ENCODE measurements at places on chromosomes 11 and 22.

- no peak for DNase-seq
Measured at GRCh38 chr11:78319453-78319955, 98.1 kb downstream of the GAB2 start.

GRCh38 chr11:116413301-116414242 is 359.2 kb downstream of the BUD13 start:
- DNase-seq = no peak

DNA sequence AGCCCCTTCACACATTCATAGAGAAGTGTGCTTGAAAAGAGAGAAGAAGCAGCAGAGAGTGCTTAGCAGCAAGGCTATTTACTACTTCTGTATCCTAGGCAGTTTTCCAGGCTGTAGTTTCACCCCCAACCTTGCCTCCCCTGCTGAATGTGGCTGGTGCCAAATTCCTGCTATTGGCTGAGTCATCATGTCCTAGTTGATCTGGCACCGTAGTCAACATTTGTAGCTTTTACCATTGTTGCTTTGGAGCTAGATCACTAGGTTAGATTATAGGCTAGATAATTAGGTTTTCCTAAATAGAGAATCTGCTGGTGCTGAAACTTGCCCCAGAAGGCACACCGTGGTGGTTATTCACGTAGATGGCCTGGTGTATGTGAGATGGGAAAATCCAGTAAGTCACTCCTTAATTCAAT is 32.7 kb downstream of the ARHGAP42 start:
- no peak for DNase-seq

DNA sequence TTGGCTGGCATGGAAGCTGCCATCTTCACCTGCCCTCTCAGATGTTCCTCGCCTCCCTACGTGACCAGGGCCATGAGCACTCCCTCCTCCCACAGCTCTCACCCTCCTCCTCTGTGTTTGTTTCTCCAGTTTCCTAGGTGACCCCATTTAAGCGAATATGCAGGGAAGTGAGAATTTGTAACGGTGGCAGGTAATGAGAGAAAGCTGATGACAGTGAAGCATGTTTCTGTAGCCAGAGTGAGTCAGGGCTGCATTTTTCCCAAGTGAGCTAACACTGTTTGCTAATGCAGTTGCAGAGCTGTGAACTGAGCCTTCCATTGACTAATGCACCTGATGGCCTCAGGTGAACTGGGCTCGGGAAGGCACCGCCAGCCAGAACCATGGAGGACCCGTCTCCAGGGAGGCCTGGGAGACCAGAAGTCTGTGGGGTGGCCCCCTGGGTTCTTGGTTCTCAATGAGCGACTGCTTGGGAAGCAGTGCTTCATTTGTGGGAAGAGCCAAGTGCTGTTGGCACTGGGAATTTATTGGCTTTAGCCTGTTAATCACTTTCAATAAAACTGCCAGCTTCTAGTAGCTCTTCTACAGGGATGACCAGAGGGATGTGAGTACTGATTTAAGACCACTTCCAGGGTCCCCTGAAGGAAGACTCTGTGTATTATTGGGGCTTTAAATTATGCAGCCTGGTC is 64.5 kb downstream of the BARX2 start:
- peak; percentile 35 for DNase-seq

DNA sequence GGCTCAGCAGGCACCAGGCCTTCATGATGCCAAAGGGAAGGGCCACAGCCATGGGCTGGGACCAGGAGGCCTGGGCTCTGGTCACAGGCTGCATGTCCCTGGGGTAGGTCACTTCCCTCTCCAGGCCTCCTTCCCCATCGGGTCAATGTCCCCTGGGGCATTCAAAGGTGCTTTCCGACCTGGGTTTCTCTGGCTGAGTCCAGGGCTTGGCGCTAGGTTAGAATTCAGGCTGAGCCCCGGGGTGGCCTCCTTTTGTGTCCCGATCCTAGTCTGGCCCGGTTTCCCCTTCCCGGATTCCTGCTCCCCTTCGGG is 12.2 kb downstream of the MAFF start:
- DNase-seq = no peak

DNA sequence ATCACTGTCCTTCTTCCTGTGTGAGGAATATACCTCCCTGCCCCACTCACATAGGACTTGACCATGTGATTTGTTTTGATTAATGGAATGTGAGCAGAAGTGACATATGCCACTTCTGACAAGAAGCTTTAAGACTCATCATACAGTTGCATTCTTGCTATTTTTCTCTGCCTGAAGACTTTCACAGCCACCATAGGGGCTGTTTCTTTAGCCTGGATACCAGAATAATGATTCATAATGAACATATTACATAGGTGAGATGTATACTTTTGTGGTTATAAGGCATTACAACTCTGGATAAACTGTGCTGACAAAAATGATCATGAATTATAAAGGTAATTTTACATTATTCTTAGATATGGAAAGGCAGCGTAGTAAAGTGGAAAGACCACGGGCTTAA is 798.0 kb downstream of the DLG2 start:
- DNase-seq = no peak

DNA sequence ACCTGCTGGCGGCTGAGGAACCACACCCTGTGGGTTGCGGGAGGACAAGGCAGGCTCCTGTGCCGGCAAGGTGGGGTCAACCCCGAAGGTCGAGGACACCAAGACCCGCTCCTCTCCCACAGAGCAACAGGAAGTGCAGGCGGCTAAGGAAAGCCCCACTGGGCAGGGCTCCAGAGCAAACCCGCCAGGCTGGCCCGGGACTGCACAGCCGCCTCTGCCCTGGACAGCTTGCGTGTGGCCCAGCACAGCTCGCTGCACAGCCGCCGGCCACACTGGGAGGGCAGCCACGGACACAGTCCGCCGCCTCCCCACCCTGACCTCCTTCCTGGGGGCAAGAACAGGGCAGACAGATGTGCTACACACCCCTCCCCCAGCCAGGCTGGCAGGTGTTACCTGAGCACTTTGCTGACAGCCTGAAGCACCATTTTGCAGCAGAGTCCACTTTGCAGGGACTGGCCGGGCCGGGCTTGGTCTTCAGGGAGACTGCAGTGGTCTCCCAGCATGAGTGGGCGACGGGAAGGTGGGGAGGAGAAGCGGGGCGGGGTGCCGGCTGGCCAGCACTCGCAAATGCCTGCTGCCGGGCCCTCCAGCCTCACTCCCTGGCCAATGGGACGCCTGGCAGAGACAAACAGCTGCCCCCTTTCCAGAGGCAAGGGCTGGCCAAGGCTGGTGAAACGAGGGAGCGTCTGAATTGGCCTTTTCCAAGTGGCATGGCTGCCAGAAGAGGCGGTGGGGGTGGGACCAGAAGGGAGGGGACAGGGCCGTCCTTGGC is at the start of gene MOB2:
Gene MOB2, minus strand, starts transcription at position 726 of the 772 bp plus-strand sequence. Its CDS starts 223 bp downstream, at position 503.
- peak; percentile 63 for DNase-seq

GRCh38 chr11:127191689-127192088 is 191.1 kb upstream of the KIRREL3 start:
- no peak for DNase-seq

- no peak for DNase-seq
Measured at GRCh38 chr11:11416502-11416901, 63.5 kb upstream of the CSNK2A3 start.

DNA sequence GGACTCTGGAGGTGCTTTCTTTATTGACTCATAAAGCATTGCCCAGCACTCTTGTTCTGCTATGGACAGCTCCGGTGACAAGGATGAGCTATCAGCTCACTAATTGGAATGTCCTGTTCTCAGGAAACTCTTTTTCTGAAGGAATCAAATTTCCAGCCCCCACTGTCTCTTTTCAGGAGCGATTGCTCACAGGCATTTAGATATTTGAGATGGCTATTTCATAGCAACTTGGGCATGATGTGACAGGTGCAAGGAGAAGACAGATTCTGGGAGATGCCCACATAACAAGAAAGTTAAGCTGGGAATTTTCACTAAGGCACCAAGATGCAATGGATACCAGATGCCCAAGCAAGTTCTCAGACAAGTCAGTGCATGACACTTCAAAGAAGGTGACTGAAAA is 123.4 kb upstream of the CSNK2A3 start:
- DNase-seq = no peak

GRCh38 chr11:81744336-81745116 is 989.1 kb downstream of the FAM181B start:
- no peak for DNase-seq

- no peak for DNase-seq
Measured at GRCh38 chr11:69962152-69962551, 116.0 kb upstream of the ANO1 start.

- DNase-seq = no peak
Measured at GRCh38 chr11:66720899-66721470, 8.0 kb downstream of the SPTBN2 start.

DNA sequence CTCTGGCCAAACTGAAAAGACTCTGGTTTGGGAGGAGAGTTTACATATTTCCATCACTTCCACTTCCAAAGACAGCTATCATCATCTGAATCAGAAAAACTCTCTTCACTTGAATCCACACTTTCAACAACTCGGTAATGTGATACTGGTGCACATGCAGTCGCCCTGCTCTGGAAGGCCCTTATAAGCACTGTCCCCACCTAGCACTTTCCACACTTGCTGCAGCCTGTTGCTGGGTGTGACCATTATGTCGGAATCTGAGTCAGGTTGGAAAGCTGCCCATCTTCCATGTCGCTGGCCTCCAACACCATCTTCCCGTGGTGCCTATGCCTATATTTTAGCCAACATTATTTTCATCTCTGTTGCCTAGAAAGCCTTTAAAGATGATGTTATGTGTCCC is 1.1 kb upstream of the OR10A5 start:
- DNase-seq = no peak

GRCh38 chr11:80816454-80816847 is 1375.6 kb upstream of the TENM4 start:
- DNase-seq = no peak

DNA sequence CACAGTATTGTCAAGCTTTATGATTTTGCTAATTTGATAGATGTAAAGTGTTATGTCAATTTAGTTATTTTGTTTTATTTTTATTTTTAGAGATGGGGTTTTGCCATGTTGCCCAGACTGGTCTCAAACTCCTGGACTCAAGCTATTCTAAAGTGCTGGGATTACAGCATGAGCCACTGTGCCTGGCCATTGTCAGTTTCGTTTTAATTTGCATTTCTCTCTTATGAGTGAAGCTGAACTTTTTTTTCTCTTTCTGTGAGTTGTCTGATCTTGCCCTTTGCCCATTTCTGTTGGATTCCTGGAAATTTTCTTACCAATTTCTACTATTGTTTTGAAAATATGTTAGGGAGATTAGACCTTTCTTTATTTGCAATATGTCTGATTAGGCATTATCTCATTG is 15.5 kb downstream of the NEU3 start:
- DNase-seq = no peak

- DNase-seq = no peak
Measured at GRCh38 chr11:16799890-16800289, 61.4 kb downstream of the C11orf58 start.

DNA sequence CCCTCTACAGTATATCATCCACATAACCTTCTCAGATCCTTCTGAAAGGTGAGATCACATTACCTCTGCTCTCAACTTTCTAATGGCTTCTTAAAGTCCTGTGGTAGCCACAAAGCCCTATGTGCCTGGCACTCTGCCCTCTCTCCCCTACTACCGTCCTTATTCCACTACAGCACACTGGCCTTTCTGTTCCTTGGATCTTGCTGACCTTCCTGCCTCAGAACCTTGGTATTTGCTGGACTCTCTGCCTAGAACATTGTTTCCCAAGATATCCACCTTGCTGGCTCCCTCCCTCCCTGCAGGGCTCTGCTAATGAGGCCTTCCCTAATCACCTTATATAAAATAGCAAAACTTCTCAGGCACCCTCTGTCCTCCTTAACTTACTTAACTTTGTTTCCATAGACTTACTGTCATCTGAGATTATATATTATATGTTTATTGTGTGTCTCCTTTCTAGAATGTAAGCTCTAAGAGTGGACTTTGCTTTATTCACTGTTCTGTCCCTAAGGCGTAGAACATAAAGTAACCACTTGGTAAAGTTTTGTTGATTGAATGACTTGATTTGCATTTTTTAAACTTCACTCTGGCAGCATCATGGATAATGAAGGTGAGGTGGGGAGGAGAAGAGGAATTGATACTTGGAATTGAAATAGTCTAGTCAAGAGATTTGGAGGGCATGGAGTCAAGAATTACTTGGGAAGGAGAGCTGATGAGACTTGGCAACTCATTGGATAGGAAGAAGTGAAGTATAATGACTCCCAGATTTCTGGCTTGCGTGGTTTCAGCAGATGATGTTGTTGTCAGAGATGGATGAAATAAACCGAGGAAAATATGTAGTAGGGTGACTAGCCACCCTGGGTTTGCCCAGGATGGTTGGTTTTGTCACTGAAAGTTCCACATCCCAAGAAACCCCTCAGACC is 10.5 kb downstream of the POLD3 start:
- DNase-seq = no peak

DNA sequence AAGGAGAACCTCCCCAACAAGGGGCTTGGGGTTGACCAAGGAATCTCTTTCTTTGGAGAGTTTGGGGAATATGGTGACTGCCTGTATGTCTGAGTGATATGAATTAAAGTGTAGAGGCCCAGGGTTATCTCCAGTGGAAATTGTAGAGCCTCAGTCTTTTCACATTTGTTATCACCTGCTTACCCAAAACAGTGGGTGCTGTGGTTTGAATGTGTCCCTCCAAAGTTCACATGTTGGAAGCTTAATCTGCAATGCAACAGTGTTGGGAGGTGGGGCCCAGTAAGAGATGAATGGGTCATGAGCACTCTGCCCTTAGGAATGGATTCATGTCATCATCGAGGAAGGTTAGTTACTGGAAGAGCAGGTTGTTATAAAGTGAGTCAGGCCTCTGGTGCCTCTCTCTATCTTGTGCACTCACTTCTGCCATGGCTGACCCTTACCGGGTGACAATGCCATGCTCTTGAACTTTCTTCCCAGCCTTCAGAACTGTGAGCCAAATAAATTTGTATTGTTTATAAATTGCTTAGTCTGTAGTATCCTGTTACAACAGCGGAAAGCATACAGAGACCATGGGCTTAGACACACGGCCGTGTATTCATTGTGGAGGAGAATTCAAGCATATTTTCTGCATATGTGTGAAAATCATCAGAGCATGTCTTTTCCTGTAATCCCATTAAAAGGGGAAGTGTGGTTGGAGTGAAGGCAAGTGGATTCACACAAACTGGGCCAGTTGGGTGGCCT is 114.1 kb upstream of the TBCEL start:
- DNase-seq = no peak

- peak; percentile 82 for DNase-seq
Measured at GRCh38 chr11:108593214-108593922, at the start of gene EXPH5. TSS of gene EXPH5 (minus strand) at chr11:108593768. CDS start at chr11:108593536, 232 bp downstream.

DNA sequence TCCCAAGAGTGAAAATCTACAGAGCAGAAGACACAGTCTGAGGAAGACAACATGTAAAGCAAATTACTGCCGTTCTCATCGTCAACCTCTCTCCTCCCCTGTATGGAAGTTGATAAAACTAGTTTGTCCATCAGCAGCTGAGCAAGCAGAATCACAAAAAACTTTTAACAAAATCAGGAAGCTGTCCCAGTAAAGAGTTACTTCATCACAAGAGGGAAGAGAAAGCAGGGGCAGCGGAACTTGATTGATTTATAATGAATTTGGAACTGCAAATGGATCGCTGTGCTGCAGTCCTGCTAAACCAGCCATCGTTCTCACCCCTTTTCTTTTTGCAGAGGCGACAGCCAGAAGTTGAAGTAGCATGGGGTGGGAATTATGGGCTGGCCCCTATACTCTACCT is 13.7 kb upstream of the UCP3 start:
- DNase-seq = no peak

Measured in right kidney (tissue), 9 donors.